ENCODE measurements at places on chromosomes 5 and 9.

- no peak for DNase-seq
Measured at GRCh38 chr9:38086496-38086895, 17.5 kb upstream of the SHB start.

- DNase-seq, result no peak
Measured at GRCh38 chr9:110935829-110936228, 102.4 kb downstream of the LPAR1 start.

GRCh38 chr9:17627641-17628040 is 48.8 kb downstream of the SH3GL2 start:
- DNase-seq, result peak; percentile 67

DNA sequence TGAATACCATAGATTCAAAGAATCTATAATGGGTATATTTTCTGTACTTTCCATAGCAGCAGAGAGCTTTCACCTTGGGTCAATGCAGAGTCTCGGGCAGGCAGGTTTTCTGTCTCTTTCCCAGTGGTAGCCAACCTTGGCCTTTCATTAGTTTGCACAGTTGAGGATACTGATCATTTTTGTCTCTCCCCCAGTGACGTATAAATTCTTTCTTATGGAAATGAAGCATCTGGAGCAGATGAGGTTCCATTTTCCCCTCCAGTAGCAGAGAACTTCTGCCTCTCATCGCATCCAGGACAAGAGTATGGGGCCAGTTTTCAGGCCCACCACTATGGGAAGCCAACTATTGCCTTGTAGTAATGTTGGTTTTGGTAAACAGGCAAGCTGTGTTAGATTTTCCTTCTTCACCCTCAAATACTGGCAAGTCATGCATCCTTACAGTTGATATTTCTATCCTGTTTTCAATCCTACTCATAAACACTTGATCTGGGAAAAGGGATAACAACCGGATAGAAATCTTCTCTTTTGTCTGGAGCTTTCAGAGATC is 845.2 kb upstream of the CDH18 start:
- DNase-seq, result no peak

DNA sequence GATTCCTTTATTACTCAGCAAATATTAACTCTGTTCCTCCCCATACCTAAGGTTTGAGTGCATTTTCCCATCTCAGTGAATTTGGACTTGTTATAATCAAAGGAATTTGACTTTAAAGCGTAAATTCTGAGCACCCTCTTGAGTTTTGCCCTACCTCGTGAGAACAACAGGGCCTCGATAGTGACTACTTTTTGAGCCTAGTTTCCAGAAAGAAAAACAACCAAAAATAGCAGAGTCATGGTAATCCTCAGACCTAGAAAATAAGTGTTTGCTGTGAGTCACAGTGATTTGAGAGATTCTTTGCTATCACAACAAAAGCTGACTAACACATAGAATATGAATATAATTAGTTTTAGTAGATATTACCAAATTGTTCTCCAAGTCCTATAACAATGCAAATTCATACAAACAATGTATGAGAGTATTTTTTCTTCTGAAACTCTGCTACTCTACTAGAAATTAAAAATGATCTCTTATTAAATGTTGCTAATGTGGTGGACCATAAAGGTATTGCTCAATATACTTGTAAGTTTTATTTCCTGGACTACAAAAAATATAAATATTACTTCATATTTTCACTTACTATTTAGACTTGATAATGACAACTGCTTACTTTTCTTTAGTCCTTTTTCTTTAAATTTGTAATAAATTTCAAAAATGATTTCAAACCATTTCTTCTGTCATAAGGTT is 759.7 kb downstream of the BRINP1 start:
- peak; percentile 86 for DNase-seq

- peak; percentile 39 for DNase-seq
Measured at GRCh38 chr9:116493183-116493860, 193.8 kb upstream of the TRIM32 start.

DNA sequence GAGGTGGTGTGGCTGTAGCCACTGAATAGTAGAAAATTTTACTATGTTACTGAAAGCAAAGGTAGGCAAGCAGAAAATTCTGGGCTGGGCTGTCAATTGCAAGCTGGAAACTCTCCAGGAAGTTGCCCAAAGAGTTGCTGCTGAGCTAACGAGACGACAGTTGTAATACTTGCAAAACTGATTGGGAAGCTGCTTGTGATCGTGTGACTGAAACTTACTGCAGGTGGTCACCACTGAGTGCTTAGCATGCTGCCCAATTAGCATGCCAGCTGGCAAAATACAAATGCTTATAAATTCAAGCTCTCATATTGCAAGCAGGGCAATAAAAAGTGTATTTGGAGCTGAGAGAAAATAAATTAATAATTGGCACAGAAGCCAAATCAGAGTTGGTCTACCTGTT is 758.5 kb upstream of the EDIL3 start:
- DNase-seq, result no peak

GRCh38 chr5:178738520-178738919 is 8.1 kb upstream of the ZNF354A start:
- DNase-seq, result no peak

DNA sequence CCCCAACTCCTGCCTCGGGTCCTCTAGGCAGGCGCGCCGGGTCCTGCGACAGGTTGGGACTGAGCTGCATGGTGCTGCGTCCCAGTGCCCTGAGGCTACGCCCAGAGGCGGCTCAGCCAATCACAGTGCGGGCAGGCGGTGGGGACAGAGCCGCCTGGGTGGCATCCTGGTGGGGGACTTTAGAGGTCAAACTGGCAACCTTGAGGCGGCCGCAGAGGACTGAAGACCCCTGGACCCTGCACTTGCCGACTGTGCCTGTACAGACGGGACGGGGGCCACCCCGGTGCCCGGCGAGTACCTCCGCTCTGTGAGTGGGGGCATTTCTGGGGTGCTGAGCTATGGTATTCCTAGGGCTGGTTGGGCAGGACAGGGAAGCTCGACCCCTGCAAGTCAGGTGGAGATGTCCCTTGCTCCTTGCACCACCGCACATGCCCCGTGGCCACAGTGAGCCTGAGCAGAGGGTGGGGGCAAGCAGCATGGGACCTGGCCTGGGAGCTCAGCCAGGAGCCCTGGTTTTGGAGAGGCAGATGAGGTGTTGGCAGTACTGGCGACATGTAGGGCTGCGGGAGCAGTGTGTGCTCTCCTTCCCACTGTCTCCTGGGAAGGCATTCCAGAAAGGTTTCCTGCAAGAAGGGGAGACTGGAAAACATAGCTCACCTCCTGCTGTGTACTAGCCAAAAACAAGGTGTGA is 45.5 kb downstream of the CTSL start:
- no peak for DNase-seq

DNA sequence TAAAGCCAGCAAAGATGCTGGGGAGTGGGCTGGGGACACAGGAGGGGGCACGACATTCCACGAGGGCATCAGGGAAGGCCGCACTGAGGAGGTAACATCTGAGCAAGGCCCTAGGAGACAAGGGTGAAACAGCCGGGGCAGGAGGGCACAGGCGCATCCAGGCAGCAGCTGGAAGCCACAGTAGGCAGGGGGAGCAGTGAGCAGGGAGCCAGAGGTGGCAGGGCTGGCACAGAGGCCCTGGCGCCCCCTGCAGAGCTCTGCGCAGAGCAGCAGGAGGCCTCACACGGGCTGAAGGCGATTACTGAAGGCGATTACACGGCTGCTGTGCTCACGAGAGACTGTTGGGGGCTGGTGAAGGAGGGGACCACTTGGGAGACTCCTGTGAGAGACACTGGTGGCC is 15.4 kb downstream of the LMAN2 start:
- peak; percentile 9 for DNase-seq

DNA sequence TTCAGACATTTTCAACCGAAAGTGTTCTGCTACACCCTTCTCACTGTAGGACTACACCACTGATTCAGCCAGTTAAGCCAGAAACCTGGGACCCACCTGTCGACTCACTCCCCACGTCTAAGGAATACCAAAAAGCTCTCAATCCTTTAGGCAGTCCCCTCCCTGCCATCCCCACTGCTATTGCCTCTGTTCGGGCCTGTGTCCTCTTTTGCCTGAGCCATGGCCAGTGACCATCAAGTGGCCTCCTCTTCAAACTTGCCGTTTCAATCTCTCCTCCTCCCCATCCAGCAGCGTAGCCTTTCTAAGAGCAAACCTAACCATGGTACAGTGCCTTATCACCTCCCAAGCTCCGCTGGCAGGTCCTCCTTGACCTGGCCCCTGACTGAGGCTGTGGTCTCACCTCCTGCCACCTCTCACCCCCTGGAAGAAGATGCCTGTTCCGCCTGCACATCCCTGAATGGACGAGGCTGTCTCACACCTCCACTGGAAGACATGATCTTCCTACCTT is 64.1 kb downstream of the GALNT12 start:
- DNase-seq, result no peak

GRCh38 chr5:76473661-76474060 is 70.6 kb downstream of the IQGAP2 start:
- no peak for DNase-seq

All from HCEC 1CT (cell line).